ENCODE measurements at places on chromosomes 13 and 19. TPM values are rescaled to one million over a fixed set of nuclear protein-coding genes. Genes with fewer than 3 reads are reported as not detected.

GRCh38 chr19:38635483-38636399 is 11.7 kb upstream of the ACTN4 start:
- no peak for DNase-seq

GRCh38 chr13:107817647-107818287 is 397.6 kb downstream of the LIG4 start:
- no peak for DNase-seq

- no peak for DNase-seq
Measured at GRCh38 chr19:45777395-45777961, 4.8 kb downstream of the DMPK start.

DNA sequence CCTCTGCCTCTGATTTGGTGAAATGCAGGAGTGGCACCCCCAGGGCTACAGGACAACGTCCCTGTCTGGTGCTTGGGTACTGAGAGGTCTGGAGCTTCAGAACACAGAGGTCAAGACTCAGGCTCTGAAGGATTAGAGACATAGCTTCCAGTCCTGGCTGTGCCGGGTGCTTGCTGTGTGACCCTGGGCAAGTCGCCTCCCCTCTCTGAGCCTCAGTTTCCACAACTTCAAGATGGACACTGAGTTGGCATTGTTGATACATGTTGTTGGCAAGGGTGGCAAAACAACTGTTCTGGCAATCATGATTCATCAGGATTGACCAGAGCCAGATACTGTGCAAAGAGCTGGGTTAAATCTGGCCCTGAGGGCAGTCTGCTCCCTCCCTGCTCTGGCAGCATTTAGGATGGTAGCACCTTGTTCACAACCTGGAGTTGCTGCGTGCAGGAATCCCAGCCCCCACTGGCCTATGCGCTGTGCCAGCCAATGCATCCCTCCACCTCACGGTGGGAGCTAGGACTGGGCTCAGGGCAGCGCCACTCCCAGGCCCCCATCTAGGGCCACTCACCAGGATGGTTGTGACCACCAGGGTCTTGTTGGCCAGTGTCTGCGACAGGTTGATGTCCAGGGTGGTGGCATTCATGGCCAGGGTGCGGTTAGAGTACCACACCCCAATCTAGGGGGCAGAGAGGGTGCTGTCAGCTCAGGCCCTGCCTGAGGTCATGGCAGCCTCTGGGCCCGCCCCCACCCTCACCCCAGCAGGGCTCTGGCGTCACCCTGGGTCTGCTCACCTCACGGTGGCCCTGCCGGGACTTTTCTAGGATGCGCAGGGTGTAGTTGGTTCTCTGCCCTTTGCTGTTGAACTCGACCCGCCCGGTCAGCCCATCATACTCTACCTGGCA is 16.7 kb downstream of the GRIK5 start:
- DNase-seq: peak; percentile 61

OBI1 gene
- 14.0 TPM for total RNA-seq

GRCh38 chr13:34076943-34077703 is 259.2 kb downstream of the RFC3 start:
- DNase-seq: peak; percentile 16

TMEM59L gene
- total RNA-seq: 0.89 TPM

DNA sequence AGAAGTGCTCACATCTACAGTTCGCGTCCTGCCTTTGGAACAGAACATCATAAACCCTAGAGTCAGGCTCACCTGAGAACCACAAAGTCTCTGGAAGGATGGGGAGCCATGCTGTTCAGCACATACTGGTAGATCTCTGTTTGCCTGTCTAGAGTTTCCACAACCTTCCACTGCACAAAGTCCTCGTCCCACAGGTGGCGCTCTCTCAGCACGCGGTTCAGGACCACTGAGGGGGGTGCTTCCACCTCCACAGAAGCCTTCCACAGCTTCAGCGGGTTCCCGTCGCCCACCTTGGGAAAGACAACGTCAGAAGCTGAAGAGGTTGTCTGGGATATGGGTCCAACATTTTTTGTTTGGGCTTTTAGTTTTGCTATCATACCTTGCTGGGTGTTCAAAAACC is 93.6 kb downstream of the KL start:
- no peak for DNase-seq

- no peak for DNase-seq
Measured at GRCh38 chr13:110471156-110471832, 90.2 kb downstream of the RAB20 start.

DNA sequence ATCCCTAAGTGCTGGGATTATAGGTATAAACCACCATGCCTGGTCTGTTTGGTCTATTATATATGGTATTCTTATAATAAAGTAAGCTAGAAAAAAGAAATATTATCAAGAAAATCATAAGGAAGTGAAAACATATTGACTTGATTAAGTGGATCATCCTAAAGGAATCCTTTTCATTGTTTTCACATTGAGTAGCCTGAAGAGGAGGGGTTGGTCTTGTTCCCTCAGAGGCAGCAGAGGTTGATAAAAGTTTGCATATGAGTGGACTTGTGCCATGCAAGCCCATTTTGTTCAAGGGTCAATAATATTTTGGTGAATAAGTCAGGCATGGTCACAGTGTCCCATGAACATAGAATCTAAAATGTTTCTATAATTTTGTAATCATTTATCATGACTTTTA is 52.7 kb downstream of the ZNF627 start:
- no peak for DNase-seq

DNA sequence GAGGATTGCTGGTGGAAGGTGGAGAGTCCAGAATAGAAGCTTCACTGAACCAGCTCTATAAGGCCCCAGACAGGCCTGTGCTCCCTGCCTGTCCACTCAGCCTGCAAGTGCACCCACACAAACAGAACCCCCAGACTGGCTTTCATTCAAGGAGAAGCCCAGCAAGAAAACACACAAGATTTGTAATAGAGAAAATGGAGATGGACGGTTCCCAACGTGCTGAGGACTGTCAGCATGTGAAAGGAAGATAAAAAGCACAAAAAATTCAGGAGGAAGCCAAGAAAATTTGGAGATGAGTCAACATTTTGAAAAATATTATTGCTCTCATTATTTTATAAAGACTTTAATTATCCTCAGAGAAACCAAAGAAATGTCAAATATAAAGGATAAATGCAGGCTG is 218.2 kb upstream of the SLC10A2 start:
- no peak for DNase-seq

- DNase-seq: no peak
Measured at GRCh38 chr13:102651892-102652291, 43.0 kb downstream of the METTL21C start.

SPRY2 gene
- 14.8 TPM for total RNA-seq

GRCh38 chr19:3046698-3047495 is 15.4 kb downstream of the TLE5 start:
- DNase-seq: no peak

CAMSAP3 gene
- total RNA-seq: 3.8 TPM

- DNase-seq: no peak
Measured at GRCh38 chr13:43787997-43788396, 1.2 kb upstream of the ENOX1 start.

DNA sequence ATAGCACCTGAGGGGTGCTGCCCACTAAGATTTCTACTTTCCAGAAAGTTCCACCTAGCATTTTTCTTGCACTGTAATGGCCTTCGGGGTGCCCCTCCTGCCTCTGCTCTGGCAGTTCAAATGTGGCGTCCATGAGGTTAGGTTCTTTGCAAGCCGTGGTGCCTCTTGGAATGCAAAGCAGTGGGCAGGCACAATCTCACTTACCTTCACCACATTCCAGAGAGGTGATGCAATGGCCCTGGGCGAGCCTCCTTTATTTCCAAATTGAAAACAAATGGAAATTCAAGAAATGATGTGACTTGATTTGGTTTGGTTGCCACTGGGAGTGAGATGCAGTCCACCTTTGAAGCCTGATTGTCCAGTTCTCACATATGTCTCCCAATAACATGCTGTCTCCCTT is 46.9 kb downstream of the FGF9 start:
- DNase-seq: peak; percentile 53

DNA sequence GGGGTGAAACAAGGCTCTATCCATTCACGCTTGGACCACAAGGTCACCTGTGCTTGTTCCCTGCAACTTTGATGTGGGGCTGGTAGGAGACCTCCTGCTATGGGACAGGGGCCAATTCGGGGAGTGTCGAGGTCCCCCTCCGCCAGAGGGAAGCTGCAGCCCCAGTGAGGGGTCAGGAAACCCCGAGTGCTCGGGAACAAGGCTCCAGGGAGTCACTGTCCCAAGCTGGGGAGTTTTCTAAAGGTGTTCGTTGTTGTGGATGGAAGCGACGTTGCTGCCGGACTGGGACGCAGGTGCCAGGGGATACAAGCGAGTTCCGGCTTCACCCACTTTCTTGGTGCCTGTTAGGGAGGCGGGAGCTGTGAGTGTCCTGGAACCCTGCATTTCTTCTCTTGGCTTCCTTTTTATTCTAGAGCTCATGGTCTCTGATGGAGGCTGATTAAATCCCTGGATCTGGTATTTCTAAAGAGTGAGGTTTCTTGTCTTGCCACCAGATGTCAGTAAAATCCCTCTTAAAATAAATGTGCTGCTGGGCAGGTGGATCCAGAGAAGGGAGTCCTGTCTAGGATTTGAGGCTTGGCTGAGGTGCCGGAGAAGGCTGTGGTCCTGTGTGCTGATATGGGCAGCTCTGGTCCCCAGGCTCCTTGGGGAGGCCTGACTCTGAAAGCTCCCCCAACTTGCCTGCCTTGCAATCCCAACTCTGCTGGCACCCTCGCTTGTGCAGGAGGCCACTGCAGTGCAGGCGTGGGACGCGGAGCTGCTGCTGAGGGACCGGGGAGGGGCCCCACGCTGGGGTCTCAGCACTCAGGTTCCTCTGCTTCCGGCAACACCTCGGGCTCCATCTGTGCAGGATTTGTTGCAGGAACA is 153.9 kb downstream of the TEX29 start:
- DNase-seq: peak; percentile 19

- DNase-seq: no peak
Measured at GRCh38 chr19:23285948-23286347, 35.8 kb upstream of the ZNF724 start.

DNA sequence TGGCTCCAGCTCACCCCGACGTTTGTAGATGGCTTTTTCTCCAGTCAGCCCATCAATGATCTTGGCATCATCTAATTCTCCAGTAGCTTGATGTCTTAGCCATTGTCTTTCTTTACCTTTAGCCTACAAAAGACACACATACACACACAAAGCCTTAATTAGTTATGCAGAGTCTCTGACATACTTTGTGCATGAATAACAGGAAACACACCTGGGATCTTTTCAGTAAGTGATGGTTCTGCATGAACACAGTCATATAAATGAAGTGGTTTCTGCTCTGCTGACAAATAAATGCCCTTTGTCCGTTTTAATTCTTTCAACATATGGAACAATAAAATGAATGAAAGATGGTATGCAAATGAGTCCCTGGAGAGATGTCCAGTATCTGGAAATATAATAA is 133.3 kb downstream of the RGCC start:
- peak; percentile 84 for DNase-seq

- no peak for DNase-seq
Measured at GRCh38 chr19:29201855-29202254, 11.1 kb downstream of the UQCRFS1 start.

DNA sequence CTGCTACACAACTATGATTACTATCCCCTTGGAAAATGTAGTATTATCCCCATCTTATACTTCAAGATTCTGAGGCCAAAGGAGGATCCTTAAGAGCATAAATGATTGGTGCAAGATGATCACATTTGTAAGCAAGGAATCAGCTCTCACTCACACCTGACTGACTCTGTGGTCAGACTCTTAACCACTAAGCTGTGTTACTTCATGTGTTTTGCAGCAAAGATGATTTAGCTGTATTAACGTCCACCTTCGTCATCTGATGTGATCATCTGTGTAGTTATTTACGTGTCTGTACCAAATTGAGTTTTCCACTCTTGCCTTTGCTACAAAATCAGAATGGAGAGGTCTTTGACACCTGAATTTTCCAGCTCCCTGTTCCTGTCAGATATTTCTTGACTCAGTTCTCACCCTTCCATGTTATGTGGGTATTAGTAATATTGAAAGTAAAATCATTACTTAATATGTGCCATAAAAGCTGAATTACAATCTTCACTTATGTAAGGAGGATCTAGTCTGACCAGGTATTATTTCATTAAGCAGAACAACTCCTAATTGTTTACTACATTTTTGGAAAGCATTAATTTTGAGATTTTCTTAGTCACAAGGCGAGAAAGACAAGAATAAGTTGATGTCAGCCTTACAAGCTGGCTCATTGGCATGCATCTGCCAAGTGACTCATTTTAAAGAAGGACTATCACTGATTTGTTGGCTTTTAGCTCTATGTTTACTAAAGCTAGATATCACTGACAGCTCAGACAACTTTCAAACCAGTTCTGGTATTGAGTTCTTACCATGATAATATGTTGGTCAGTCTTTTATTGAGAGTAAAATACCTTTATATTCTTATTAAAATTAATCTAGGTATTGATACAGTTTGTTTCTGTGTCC is 1279.8 kb upstream of the PCDH9 start:
- no peak for DNase-seq

FRY gene
- total RNA-seq: 11.7 TPM

DNA sequence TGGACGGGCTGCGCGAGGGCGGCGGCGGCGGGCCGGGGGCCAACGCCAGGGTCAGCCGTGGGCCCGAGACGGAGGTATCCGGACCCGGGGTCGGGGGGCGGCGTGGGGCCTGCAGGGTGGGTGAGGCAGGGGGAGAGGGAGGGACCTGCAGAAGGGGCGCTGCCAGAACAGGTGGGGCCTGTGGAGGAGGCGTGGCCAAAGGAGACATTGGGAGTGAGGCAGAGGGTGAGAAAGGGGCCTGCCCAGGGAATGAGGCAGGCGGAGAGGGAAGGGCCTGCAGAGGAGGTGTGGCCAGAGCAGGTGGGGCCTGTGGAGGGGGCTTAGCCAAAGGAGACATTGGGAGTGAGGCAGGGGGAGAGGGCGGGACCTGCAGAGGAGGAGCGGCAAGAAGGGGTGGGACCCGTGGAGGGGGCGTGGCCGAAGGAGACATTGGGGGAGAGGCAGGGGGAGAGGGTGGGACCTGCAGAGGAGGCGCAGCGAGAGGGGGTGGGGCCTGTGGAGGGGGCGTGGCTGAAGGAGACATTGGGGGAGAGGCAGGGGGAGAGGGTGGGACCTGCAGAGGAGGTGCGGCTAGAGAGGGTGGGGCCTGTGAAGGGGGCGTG is 4.2 kb downstream of the PRR36 start:
- peak; percentile 41 for DNase-seq

SLC5A5 gene
- total RNA-seq: not detected

DNA sequence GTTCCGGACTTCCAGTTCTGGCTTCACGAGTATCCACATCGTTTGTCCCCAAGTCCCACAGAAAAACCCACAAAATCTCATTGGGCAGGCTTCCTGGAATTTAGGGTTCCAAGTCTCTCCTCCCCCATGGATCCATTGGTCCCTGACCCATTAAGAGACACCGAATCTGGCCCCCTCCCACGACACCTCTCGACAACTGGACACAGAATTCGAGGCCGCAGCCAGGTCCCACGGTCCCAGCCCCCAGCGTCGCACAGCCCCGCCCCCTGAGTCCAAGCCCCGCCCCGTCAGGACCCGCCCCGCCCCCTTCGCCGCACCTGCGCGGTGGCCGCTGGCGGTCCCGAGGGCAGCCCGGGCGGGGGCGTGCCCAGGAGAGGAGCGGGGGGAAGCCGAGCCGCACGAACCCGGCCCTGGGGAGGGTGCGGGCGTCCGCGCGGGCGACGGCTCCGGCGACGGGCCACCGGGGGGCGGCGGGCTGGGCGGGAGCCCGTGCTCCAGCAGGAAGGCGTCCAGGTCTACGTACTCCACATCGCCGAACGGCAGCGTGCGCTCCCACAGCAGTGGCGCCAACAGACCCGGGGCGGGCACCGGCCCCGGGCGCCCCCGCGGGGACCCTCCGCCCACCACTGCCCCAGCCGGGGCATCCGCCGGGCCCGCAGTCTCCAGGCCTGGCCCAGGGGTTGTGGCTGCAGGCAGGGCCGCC is 1.8 kb downstream of the DBP start:
- DNase-seq: no peak

NALCN gene
- 3.1 TPM for total RNA-seq
